Muscle of leg (tissue), 16 donors: ENCODE measurements at places on chromosomes 1 and 21.

- DNase-seq, result no peak
Measured at GRCh38 chr1:163706915-163707314, 385.2 kb downstream of the NUF2 start.

- no peak for DNase-seq
Measured at GRCh38 chr1:238370599-238370998, 479.9 kb upstream of the ZP4 start.

GRCh38 chr1:115145226-115145625 lies 55.9 kb upstream of the TSPAN2 start:
- no peak for DNase-seq

DNA sequence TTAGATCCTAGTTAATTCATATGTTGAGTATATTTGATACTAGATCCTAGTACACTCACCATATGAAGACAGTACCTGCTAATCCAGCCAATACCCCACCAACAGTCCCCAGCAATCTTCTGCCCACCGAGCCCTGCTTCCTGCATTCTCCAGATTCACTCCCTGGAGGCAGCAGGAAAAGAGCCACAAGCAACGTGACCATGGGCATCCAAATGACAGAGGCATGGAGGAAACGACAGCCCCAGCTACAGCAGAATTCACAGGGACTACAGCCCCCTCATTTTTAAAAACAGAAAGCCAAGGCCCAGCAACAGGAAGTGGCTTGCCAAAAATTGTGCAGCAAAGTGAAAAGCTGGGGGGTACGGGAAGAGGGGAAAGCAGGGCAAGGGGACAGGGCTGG lies 29.3 kb downstream of the ASTN1 start:
- DNase-seq, result no peak

DNA sequence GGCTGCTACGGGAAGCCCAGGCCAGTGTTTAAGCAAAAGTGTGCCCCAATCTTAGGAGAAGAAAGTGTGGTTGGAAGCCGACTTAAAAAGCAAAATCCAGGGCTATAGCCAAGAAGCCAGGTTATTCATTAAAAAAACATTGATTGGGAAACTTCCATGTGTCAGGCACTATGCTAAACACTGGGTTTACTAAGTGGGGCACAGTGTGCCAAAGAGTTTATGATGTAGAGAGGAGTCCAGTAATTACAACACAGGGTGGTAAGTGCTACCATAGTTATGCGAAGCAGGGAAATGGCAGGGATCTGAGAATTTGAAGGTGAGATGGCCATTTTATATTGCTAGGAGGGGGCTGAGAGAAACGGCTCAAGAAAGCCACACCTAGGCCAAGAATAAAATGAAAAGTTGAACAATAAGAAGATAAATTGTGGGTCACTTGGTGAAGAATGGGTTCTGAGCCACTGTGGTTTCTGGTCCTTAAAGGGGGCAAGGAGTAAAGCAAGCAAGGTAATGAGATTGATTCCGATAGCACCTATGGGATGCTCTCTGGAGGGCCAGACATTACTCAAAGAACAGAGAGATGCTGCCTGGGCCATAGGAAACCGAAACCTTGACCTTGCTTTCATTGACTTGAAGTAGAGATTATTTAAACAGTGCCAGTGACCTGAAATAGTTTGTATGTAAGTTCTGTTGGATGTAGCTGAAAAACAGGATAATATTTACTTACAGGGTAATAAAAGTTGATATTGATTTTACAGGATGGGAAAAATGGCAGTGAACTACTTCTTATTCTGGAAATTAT lies 177.8 kb downstream of the GIPC2 start:
- no peak for DNase-seq
